ENCODE measurements at places on chromosomes 2 and 18.

- no peak for DNase-seq
Measured at GRCh38 chr2:24566630-24567029, 75.6 kb downstream of the NCOA1 start.

GRCh38 chr2:230443541-230443940, 27.5 kb downstream of the SP100 start:
- no peak for DNase-seq

- peak; percentile 82 for DNase-seq
Measured at GRCh38 chr2:113173542-113174375, at the start of gene PSD4. Gene PSD4, plus strand, starts transcription at chr2:113173971. Its CDS starts 8,486 bp downstream, at chr2:113182457.

DNA sequence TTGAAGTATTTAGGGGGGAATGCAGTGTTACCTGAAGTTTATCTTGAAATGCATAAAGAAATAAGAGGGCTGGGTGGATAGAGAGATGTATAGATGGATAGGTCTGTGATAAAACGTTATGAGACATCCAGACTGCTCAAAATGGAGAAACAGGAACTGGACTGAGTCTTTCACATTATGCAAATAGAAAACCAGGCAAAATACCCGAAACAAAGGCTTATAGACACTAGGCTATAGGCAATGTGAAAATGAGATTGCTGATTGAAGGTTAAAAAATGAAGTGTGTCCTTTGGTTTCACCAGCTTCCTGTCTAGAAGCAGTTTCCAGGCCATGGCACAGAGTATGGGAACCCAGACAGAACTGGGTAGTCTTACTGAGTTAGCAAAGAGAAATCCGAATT, 24.9 kb upstream of the SLC3A1 start:
- DNase-seq = no peak

DNA sequence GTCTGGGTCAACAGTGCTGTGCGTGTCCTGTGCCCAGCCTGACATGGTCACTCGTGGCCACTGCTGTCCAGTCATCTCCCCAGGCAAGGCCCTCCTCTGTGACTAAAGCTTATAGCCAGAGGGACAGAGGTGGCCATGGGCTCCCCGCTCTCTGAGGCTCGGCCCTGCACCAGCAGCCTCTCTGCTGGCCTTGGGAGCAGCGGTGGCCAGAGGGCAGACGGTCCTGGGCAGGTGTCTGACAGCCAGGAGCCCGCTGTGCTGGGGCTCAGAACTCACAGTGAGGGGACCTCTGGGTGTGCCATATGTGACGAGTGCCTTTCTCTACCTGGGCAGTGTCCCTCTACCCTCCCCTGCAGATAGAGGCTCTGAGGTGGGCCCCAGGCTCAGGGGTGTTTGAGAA, 98.7 kb downstream of the FAM210A start:
- DNase-seq = no peak

DNA sequence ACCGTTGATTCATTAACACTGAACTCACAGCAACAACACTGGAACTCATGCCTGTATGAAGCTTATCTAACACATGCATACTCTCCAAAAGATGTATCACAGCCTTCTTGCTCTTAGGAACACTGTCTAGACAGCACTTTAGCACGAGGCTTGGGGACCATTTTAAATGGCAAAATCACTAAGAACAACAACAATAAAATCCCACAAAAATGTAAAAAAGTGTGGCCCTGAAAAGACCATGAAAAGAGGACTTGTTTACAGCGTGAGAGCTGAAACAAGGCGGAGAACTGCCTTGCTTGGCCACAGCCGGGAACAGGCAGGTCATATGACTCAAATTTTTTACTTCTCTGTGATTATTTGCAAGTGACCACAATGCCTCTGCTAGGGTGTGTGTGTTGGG, 48.1 kb downstream of the CHN1 start:
- DNase-seq = no peak

GRCh38 chr2:72220170-72220569, 72.5 kb upstream of the CYP26B1 start:
- no peak for DNase-seq

DNA sequence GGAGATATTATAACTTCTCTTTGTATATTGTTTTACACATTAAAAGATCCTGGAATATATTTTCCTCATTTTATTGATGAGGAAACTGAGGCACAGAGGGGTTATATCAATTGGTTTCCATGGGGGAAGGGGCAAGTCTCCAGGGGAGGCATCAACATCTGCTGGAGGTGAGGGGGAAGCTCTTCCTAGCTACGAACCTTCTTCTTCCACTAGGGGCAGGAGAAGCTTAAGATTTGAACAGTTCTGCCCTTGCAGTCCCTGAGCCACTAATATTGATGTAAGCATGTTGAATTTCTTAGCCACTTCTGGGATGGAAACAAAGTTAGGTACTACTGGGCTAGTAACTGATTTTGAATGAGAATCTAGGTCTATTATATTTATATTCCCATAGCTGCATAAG, 140.1 kb upstream of the AQP4 start:
- no peak for DNase-seq

DNA sequence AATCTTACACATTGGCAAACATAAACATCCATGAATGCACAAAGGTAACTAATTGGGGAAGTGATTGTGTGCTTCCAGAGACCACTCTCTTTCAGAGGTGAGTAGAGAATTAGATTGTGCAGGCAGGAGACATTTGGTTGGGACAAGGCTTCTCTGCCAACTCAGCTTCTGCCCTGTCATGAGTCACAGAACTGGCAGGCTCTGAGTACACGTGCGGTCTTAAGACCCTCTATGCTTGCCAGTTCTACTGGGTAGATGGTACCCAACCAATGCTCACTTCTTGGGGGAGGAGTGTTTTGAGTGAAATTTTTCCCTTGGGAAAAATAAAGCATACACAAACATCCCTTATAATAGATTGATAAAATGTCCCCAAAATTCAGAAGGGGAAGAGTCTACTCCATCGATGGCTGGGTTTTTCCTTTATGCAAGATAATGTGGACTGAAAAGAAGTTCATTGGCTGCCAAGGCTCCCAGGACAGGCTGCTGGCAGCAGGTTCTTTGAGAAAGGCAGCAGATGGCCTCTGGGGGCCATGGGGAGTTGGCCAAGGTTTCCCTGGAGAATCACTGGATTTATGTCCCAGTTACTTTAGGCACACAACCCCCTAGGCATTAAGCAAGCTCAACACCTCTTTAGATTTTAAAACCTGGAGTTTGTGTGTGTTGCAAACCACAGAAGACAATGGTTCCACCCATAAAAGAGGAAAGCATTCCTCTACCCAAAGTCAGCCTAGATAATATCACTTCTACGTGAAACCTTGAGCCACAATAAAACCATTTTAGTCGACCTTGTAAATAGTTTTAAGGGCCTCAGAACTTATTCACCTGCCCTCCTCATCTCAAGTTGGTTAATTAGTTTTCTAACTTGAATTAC, 417.0 kb downstream of the TXNL1 start:
- no peak for DNase-seq

DNA sequence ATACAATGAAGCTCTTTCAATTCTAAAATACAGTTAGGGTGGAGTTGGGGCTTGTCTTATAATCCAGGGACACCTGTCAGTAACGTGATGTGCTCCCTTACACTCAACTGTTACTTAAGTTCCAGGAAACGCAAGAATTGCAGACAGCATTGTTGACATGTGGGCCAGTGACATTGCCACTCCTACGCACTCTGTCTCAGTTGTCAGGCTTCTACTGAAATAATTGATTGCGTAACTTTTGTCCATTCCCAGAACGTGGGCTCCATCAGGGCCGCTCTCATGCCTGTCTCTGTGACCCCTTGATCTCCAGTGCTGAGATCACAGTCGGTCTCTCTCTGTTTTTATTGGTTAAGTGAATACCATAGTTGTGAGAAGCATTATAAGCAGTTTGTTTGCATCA, 487.8 kb downstream of the GALR1 start:
- no peak for DNase-seq

DNA sequence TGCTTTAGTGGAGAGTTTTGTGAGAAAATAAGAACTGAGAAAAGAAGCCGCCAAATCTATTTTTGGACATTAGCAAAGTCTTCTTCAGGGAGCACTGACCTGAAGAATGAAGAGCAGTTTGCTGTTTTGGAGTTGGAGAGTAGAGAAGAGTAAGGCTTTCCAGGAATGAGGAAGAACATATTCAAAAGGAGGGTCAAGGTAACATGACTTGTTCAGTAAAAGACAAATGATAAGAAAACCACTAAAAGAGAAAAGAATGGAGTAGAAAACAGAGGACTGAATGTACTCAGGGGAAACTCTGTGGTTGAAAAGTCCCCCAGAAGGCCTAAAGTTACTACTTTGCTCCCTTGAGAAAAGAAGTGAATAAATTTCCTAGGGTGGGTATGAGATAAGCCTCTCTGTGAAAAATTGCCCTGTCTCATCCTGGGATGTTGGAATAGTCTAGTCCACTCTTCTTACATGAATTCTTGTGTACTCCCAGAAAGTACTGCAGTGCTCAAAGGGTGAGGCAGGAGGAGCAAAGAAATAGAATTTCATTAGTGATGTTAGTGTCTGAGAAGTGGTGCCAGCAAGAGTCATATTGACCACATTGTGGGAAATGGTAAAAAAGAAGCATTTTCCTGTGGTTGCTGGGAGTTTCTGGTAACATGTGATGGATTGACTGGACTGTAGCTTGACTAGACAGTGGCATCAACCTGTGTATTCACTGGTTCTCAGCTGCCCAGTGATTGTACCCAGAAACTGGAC, 27.8 kb downstream of the MBD5 start:
- no peak for DNase-seq

- DNase-seq = no peak
Measured at GRCh38 chr2:230680463-230681170, 32.0 kb upstream of the CAB39 start.

- no peak for DNase-seq
Measured at GRCh38 chr2:50538147-50538546, 493.8 kb downstream of the NRXN1 start.

DNA sequence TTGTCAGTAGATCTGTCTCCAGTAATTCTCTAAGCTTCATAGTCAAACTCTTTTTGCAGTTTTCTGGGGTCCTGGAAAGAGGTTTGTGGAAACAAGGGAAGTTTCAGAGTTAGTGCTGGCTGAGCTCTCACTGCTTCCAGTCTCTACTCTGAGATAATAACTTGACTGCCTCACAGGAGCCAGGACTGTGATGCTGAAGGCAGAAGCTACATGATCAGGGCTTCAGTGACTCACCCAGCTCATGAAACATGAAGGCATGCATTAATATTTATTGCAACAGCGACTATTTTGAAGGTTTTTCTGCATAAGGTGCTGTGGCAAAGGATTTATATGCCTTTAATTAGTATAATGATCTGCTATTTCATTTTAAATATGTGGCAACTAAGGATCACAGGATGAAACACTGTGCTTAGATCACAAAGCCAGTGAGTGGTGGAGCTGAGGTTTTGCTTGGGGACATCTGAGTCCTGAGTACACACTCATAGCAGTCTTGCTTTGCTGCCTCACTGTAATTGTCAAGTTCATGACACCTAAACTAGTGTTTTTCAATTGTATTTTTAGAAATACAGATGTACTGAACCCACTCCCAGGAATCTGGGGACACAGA, 448.4 kb upstream of the GCFC2 start:
- DNase-seq = no peak

DNA sequence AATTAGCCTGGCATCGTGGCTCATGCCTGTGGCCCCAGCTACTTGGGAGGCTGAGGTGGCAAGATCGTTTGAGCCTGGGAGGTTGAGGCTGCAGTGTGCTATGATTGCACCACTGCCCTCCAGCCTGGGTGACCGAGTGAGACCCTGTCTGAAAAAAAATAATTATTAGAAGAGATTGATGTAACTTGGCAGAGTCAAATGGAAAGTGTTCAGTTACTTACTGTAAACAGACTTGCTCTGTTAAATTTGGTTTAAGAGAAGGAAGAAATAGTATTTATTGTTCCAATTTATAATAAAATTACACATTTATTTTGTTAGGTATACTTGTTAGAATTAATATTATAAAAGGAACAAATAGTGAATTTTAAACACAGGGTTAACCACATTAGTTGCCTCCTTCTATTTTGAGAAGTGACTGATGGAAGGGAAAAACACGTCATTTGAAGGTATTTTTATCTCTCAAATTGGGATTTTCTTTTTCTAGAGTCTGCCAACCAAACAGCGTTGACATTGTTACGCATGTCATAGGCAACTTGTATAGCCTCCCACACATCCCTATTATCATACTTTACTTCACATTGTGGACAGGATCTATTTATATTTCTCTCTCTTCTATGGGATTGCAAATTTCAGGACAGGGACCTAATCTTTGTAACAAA, 118.8 kb upstream of the B3GNT2 start:
- no peak for DNase-seq

DNA sequence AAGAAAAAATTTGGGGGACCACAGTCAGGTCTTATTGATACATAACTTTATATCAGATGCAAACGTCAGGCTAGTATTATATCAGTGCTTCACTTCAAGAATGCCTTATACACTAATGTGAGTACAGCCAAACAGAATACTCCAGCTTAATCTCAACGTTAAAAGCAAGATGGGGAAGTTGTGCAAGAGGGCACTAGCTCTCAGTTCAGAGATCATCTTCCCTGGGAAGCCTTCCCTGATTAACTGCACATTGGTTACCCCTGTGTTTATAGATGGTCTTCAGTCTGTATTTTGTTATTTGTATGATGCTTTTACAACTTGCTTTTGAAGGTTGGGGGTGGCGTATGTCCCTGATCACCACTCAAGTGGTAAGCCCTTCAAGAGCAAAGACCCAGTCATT, 11.4 kb downstream of the EPAS1 start:
- DNase-seq = no peak

GRCh38 chr18:21105936-21106335, 5.7 kb downstream of the ROCK1 start:
- no peak for DNase-seq

DNA sequence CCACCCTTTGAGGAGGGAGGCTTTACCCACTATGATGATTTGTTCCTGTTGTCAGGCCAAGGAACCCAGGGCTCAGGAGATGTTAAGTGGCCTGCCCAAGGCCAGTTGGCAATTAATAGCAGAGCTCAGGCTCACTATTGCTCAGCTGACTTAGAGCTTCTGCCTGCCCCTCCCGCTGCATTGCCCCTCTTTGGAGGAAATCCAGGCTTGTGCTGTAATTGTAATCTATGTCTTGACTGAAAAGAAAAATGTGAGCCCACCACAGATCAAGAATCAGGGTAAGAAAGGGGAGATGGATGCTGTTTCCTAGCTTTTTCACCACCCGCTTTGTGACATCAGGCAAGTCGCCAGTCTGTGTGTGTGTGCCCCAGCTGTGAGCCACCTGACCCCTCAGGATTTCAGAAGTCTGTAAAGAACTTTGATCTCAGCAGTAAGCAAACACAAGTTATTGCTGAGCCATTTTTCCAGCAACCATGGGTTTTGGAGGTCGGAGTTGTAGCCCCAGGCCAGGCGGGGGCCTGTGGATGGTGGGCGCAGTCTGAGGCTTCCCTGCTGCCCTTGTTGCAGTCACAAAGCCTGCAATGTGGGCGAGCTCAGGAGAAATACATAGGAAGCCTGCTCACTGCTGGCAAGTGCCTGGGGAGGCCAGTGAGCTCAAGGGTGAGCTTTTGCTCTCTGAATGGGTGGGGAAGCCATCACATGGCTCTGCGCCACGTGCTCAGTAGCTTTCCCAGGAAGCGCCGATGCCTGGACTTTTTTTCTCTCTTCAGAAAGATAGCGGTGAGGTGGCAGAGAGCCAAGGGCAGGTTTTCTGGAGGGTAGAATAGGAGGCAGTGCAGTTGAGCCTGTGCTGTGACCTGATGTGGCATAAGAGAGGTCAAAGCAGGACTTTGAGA, 6.1 kb downstream of the CABLES1 start:
- no peak for DNase-seq
